ENCODE measurements at places on chromosomes 2 and 18.

DNA sequence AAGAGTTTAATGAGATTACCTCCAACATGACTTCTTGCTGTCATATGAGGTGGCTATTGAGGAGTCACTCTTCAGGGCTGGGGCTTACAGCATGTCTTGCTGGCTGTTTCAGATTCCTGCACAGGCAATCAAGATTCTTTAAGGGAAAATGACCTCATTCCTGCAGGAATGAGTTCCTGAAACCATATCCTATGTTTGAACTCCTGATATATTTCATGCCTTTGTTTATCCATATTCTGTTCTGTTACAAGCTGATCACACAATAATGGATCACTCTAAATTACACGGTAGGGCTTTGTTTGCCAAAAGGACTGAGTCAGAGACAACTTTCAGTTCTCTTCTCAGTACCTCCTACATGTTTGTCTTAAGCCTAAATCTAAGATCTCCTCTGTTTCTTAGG is 879.8 kb upstream of the PIK3C3 start:
- DNase-seq: peak; percentile 41

GRCh38 chr18:48408727-48409590 is at the start of gene ZBTB7C:
TSS of gene ZBTB7C (minus strand) at chr18:48409383.
- no peak for DNase-seq

DNA sequence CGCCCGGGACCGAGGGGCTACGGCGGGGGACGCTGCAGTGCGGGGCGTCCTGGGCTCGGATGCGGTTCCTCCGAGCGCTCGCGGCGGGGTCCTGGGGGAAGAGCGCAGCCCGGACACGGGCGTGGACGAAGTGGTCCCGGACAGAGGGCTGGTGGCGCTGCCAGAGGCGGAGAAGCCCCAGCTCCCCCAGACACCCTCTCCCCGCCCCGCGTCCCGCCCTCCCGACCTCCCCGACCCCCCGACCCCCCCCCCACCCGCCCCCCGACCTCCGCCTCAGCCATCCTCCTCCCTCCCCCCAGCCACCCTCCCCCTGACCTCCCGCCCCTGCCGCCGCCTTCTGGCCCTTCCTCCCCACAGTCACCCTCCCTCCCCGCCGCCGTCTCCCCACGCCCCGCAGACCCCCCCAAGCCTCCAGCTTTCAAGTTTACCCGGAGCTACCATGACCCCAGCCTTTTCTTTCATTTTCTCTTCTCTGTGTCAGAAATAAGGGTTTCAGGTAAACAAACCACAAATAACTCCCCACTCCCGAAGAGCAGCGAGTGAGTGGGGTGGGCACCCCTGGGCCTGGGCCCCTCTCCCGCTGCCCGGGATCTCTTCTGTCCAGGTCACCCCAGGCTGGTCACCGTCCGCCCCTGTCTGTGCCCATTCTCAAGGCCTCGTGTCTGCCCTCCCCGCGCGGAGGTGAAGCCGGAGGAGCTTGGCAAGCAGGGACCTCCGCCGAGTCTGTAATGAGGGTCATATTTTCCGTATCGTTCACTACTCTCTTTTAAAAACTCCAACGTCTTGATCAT is 5.1 kb downstream of the NFATC1 start:
- DNase-seq: no peak

- no peak for DNase-seq
Observed at GRCh38 chr2:133768256-133768655, 200.0 kb upstream of the NCKAP5 start.

DNA sequence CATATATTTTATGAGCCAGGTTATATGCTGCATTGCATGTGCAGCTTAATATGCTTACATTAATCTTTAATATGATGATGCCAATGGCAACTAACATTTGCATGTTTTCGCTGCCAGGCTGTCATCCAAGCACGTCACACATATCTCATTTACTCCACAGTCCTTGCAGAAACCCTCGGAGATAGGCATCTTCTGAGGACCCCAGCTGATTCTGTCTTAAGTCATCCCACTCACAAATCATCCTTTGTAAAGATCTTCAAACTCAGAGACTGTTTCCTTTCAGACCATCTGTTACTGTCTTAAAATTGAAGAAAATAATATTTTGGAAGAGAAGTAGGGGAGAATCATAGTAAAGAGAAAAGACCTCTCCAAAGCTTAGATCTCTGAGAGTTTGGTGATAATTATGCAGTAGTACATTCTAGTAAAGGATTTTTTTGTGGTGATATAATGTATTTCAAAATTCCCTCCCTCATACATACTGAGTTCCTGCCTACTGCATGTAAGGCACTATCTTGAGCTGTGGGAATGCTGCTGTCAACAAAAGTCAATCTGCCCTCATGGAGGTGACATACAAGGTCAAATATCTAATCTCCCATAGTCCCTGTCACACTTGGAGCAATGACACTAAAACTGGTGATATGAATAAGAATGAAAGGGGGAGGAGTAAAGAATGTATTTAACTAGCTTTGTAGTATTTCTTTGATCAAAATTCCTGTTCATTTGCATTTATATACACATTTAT is 11.0 kb downstream of the ITGA4 start:
- no peak for DNase-seq

- DNase-seq: no peak
Observed at GRCh38 chr2:207772081-207772843, 2.6 kb upstream of the FZD5 start.

- no peak for DNase-seq
Observed at GRCh38 chr18:13362051-13362450, 143.5 kb downstream of the LDLRAD4 start.

GRCh38 chr2:220104871-220105351 is 477.5 kb downstream of the SLC4A3 start:
- peak; percentile 91 for DNase-seq

DNA sequence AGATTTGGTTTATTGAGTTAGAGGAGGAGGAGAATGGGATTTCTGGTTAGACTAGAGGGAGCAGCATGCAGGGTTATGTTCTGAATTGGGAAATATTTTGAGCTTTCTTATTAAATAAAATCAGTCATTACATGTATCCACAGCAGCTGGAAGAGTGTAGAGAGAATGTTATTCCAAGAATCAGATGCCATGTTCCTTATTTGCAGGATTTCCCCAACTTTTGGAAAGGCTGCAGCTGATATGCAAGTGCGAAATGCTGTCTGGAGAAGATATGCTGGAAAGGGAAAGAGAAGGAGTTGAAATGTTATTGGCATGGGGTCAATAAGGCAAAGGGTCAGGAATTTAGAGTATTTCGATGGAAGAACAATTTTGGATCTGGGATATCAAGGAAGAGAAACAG is 255.8 kb downstream of the MTX2 start:
- no peak for DNase-seq

- DNase-seq: no peak
Observed at GRCh38 chr2:45167920-45168629, 158.8 kb upstream of the SIX2 start.

- DNase-seq: no peak
Observed at GRCh38 chr2:38750011-38750890, 910 bp downstream of the SRSF7 start.

- DNase-seq: no peak
Observed at GRCh38 chr2:84846041-84846663, 34.7 kb downstream of the TRABD2A start.

All from HFFc6 (cell line).